Right ventricle myocardium inferior (tissue), 1 donor: ENCODE measurements at places on chromosomes 4 and X. TPM values are rescaled to one million over a fixed set of nuclear protein-coding genes. Genes with fewer than 3 reads are reported as not detected.

DNA sequence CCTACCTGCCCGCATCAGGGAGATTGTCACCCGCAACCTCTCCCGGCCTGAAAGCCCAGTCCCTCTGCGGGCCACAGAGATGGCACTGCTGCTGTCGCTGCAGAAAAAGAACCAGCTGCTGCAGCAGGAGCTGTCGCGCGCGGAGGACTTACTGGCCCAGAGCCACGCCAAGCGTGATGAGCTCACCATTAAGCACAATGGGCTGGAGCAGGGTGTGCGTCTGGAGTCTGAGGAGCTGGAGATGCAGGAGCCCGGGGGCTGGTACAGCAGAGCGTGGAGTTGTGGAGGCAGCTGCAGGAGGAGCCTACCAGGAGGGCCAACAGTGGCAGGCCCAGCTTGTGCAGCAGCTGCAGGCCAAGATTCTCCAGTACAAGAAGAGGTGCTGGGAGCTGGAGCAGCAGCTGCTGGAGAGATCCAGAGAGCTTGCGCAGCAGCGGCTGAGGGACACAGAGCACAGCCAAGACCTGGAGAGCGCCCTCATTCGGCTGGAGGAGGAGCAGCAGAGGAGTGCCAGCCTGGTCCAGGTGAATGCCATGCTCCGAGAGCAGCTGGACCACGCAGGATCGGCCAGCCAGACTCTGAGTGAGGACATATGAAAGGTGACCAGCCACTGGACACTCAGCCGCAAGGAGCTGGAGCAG, 11.3 kb downstream of the SMIM10L2A start:
- no peak for DNase-seq

DNA sequence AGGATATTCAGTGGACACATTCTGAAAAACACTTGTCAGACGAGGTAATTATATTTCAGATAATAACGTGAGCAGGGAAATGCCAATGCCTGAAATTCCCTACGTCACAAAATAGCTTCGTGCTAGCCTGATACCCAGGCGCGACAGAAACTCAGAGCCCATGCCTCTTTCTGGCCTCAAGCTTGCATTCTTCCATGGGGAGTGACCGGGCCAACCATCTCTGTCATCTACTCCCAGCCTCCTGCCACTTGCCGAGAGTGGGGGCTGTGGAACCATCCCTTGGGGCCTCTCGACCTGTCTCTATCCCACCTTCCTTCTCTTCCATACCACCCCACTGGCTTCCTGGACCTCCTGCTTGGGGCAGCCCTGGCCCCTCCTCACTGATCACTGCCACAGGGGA, 34.5 kb upstream of the CDKN2AIP start:
- DNase-seq = no peak

The UGT2B15 gene
- not detected for total RNA-seq

DNA sequence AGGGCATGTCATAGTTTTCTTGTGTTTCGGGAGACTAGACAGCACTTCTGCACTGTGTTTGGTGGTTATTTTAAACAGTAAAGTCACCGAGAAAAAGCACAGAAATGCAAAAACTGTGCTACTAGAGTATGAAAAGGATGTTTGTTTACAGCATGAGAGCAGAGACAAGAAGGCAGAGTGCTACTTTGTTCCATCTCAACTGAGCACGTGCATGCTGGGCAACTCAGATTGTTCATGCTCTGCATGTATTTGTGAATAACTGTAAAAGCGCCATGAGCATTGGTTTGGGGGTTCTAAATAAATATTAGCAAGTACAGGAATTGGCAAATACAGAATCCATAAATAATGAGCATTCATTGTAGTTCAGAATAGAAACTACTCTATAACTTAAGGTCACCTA, 7.4 kb downstream of the EVC start:
- DNase-seq = no peak

The MAB21L2 gene
- total RNA-seq = not detected

DNA sequence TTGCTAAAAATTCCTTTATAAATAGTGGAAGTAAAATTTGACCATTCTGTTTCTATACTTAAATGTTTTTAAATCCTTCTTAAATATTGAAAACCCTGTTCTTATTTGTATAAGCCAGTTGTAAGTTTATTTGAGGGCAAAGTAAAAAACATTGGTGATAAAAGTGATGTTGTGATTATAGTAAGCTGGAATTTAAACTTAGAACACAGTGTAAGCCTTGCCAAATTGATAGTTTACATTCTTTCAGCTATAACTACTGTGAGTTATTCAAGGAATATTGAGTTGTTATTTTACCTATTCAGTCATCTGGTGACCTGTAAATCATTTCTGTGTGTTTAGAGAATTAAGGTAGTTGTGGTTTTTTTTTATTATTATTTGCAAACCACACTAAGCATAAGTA, 9.6 kb downstream of the YY2 start:
- DNase-seq = no peak

GRCh38 chrX:16924631-16925480, 21.6 kb upstream of the REPS2 start:
- DNase-seq = no peak

The GSX2 gene
- not detected for total RNA-seq

GRCh38 chrX:78455901-78456300, 128.5 kb upstream of the CYSLTR1 start:
- DNase-seq = no peak

The GPR78 gene
- not detected for total RNA-seq

DNA sequence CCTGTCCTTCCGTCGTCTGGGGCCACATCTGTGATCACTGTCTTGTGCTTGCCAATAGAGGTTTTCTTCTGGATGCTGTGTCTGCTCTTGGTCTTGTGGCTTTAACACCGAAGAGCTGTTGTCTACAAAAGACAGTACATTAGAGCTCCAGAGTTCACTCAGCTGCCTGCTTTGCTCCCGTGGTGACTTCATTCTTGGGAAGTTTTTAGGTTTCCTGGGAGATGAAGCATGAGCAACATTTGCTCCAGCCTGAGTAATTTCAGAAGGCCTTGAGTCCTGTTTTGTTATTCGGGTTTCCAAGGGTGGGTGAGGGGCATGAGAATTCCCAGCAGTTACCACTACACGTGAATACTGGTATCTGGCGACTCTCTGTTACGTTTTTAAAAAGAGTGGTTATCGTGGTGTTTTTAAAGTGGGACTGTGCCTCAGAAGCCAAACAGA, 189.2 kb downstream of the SHROOM3 start:
- no peak for DNase-seq

The IBSP gene
- total RNA-seq = not detected

DNA sequence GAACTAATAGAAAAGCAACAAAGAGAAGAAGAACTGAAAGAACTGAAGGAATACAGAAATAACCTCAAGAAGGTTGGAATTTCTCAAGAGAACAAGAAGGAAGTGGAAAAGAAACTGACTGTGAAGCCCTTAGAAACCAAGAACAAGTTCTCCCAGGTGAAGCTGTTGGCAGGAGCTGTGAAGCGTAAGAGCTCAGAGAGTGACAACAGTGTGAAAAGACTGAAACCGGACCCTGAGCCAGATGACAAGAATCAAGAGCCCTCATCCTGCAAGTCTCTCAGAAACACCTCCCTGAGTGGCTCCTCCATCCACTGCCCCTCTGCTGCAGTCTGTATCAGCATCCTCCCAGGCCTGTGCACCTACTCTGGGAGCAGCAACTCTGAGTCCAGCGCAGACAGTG, 8.4 kb upstream of the FHDC1 start:
- DNase-seq = no peak

The SRPX2 gene
- total RNA-seq = 9.7 TPM

DNA sequence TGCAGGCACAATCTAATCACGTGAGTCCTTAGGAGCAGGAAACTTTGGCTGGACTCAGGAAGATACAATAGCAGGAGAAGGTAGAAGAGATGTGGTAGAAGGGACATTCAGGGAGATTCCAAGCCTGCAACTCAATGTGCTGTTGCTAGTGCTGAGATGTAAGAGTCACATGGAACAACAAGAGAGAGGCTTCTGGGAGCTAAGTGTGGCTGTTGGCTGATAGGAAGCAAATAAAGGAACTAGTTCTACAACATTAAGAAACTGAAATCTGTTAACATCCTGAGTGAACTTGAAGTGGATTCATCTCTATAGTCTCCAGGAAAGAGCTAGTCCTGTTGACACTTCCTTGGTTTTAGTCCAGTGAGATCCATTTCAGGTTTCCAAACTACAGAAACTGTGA, 1207.4 kb downstream of the ADGRL3 start:
- DNase-seq = no peak

The GAGE12H gene
- total RNA-seq = not detected

The ZNF630 gene
- 2.4 TPM for total RNA-seq

- no peak for DNase-seq
Measured at GRCh38 chr4:165947019-165947418, 74.0 kb downstream of the TLL1 start.

The TCEANC gene
- 6.4 TPM for total RNA-seq

- DNase-seq = no peak
Measured at GRCh38 chrX:75278991-75279390, 5.1 kb downstream of the UPRT start.

GRCh38 chrX:154008521-154008920, 11.2 kb downstream of the IRAK1 start:
- DNase-seq = no peak

DNA sequence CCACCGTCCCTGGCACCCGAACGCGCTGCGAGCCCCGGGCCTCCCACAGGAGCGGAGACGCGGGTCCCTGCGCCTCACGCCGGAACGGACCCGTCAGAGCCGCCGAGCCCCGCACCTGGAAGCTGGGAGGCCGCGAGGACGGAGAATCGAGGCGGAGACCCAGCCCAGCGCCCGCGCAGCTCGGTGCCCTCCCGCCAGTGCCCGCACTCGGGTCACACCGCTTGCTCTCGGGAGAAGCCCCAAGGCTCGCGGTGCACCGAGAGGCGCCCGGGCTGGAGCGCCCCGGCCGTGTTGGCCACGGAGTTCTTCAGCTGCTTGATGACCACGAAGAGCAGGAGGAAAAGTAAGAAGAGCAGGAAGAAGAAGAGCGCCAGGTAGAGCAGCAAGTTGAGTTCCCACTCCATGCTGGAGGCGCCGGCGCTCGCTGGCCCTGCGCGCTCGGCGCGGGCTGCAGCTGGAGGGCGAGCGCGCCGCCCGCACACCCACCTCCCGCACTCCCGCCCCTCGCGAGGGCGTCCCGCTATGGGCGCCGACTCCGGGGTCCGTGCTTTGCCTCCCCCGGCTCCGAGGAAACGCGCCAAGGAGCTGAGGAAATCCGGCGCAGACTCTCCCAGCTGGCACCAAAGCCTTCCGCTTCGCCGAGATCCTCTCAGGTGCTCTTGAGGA, at the start of gene SMIM43:
SMIM43 (minus strand) TSS at position 463 of the 666 bp plus-strand sequence; CDS start at position 404, 59 bp downstream.
- DNase-seq = no peak

DNA sequence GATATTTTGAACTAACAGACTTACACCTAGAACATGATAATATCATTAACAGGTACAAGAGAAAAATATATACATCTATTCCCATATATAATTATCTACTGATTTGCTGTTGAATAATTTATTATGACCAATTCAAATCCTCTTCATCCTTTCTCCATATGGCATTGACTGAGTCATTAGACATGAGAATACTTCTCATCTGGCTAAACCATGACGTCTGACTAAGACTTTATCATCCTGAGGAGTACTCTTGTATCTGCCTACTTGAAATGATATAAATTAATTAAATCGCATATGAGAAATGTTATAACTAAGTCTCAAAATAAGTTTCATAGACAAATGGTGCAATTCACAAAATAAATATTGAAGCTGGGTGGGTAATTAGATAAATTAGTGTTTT, 67.4 kb downstream of the EMCN start:
- DNase-seq = no peak

DNA sequence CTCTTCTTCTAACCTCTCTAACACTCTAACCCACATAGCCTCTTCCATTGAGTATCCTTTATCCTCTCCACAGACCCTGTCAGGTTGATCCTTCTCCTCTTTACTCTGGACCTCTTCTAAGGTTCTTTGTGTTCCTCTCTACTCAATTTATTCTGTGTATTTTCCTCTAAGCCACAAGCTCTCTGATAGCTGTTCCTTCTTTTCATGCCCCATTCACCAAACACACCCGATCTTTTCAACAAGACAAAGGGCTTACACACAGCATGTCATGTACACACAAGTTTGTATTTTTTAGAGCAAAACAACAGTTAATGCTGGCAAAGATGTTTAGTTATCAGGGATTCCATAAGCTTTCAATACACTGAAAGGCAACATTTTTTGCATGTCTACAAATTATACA, 1.9 kb downstream of the SPIN2B start:
- DNase-seq = no peak

DNA sequence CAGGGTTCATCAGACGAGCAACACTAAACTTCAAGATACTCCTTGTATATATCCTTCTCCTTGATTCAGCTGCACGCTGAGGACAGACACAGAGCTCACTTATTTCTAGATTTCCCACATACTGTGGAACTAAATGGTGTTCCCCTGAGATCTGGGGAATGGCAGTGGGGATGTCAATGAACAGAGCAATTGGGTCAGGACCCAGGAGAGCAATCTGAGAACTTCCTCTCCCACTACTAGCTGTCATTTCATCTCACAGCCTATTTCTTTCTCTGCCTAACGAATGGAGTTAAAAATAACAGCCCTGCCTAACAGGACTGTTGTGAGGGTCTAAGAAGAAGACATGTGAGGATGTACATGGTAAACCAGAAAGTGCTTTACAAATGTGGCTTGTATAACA, 10.7 kb downstream of the NAAA start:
- DNase-seq = no peak

DNA sequence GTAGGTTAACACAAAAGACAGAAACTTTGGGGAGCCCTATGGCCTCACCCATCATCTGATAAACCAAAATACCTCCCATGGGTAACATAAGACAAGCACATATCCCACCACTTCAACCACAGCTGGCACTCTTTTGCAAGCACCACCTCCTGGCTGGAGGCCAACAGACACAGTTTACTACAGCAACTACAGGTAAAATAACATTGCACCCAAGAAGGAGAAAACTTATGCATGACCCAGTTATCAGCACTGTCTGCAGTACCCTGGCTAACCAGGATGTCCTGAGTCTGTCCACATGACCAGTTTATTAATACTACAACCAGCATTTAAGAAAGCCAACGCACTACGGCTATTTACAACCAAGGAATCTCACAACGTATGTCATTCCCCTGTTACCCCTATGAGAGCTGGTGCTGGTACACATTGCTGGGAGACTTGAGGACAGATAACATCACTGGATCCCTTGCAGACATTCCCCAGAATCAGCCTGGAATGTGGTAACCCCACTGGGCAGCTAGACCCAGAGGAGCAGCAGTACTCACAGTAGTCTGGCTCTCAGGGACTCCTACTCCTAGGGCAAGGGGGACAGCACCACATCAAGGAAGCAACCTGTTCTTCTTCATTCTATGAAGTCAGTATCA, 32.0 kb downstream of the ELF2 start:
- no peak for DNase-seq
